ENCODE measurements at places on chromosomes 12 and 14. TPM values are rescaled to one million over a fixed set of nuclear protein-coding genes. Genes with fewer than 3 reads are reported as not detected.
A peak's percentile ranks its signal among the peaks of the same experiment; 100 is the strongest.

DNA sequence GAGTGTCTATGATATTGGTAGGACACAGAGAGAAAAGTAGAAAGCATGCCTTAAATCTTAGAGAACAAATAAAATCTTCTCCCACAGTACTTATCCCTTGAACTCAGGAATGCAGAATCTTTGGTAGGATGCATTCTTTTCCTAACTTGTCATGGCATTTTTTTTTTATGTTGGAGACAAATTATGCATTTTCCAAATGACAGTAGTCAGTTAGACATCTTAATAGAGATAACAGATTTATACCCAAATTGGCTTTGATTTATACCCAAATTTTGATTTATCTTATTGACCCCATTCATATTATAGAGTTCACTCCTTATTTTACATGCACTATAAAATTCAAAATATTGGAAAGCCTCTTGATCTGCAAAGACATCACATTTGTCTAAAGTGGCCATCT is 132.9 kb downstream of the CNTN1 start:
- DNase-seq, result no peak
- H3K4me1 ChIP-seq, result no peaks in the 10 kb centered on the region
- no peak overlapping the region for H3K27ac ChIP-seq
- no peaks in the 10 kb centered on the region for H3K36me3 ChIP-seq
- no peaks in the 10 kb centered on the region for H3K27me3 ChIP-seq
- H3K4me3 ChIP-seq, result no peak overlapping the region

GRCh38 chr12:28899951-28900350 is 249.1 kb upstream of the FAR2 start:
- H3K4me1 ChIP-seq, result no peaks in the 10 kb centered on the region
- H3K27me3 ChIP-seq, result no peaks in the 10 kb centered on the region
- H3K4me3 ChIP-seq, result no peak overlapping the region
- no peak for DNase-seq

DNA sequence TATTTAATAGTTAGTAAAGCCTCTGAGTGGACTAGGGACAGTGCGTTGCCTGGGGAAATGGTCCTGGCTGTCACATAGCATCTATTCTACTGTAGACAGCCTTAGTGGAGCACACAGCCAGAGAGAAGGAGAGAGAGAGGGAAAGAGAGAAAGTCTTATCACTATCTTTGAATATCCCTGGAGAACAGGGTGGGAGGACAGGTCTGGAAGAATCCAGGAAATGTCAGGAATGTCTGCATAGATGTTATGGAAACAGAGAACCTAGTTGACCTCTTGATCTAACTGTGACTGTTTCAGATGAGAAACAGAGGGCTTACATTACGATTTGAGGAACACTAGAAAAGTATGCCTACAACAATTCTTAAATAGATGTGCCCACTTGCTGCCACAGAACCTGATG is 92.8 kb downstream of the SLC15A5 start:
- DNase-seq, result no peak
- H3K27me3 ChIP-seq, result no peaks in the 10 kb centered on the region
- H3K4me3 ChIP-seq, result no peak overlapping the region
- H3K27ac ChIP-seq, result no peak overlapping the region
- no peaks in the 10 kb centered on the region for H3K4me1 ChIP-seq

- H3K4me1 ChIP-seq, result no peaks in the 10 kb centered on the region
- no peak for DNase-seq
- no peaks in the 10 kb centered on the region for H3K27me3 ChIP-seq
- H3K36me3 ChIP-seq, result no peaks in the 10 kb centered on the region
- no peak overlapping the region for H3K4me3 ChIP-seq
These were observed 11.9 kb downstream of the SLC25A29 start for GRCh38 chr14:100294213-100294962.

DNA sequence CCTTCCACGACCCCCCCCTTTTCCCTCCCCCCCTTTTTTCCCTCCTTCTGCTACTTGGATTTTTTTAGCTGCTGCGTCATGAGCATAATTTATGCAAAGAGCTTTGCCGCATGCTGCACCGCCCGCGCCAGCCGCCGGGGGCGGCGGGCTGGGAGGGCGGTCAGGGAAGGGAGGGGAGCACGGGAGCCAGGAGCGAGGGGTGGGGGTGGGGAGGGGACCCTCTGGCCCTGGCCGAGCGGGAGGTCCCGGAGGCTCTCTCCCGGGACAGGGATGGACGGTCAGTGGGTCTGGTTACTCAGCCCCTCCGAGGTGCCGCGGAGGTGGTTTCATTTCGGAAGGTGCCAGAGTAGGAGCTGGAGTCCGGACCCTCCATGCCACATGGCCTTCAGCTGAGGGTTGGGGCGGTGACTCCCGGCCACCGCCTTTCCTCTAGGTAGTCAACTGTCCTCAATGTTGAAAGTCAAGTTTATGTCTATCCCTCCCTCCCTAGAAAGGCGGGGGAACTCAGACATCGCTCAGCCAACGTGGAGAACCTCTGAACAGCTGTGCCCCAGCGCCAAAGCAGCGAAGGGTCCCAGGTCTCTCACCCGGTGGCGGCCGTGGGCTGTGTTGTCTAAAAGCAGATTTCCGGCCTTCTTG is at the start of gene POU6F1:
Gene POU6F1, minus strand, starts transcription at position 95 of the 639 bp plus-strand sequence. CDS start 11,226 bp downstream, outside the sequence.
- peaks cover 17% of the 10 kb centered on the region for H3K4me1 ChIP-seq
- no peaks in the 10 kb centered on the region for H3K36me3 ChIP-seq
- peak within 1 kb of the TSS; percentile 90 for H3K27ac ChIP-seq
- H3K27me3 ChIP-seq, result no peaks in the 10 kb centered on the region

DNA sequence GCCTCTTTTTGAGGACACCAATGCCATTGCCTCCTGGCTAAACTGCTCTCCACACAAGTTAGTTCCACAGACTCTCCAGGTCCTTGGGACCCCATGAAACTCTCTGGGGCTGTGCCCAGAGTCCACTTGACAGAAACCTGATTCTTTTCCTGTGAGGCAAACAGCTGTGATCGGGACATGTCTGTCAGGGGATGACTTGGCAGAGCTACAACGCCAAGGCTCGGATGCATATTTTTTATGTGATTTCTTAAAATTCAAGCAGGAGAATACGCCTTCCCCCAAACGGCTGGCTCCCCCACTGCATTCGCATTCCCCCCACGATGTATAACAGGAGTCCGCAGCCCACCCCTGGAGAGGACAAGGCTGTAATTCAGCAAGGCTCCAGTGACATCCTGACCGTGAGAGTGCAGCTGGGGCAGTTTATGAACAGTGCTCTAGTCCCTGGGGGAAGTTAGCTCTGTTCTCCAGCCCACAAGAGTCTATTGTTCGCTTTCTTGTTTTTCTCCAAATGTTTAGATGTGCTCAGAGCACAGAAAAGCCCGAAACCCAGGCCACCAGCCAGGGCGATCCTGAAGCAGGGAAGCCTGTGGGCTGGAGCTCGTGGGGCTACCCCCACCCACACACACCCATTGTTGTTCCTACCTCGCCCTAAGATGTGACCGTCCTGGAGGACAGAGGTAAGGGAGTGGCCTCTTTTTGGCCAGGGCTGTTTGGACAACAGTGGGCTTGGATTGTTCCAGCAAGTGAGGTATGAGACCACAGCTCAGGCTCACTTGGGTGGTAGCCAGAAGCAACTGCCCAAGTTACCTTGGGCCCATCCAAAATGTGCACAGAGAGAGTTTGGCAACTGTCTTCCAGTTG is 159.5 kb downstream of the ZFP36L1 start:
- H3K27ac ChIP-seq, result no peak overlapping the region
- no peak overlapping the region for H3K4me3 ChIP-seq
- peaks cover 13% of the 10 kb centered on the region for H3K4me1 ChIP-seq
- no peaks in the 10 kb centered on the region for H3K36me3 ChIP-seq
- H3K27me3 ChIP-seq, result no peaks in the 10 kb centered on the region
- DNase-seq, result no peak

SERPINA10 gene
- not detected for total RNA-seq

HHIPL1 gene
- 0.04 TPM for total RNA-seq

ZNF385A gene
- total RNA-seq, result 0.78 TPM

All from CD8-positive, alpha-beta memory T cell (primary cell).